Activated CD4-positive, alpha-beta T cell treated with anti-CD3 and anti-CD28 coated beads, Interleukin-2, amount 10 ng/mL, durations not matched to agents 24 days and 14 days (primary cell): ENCODE measurements at places on chromosomes 13 and 19.

- no peaks in the 10 kb centered on the region for H3K27me3 ChIP-seq
- H3K36me3 ChIP-seq = no peaks in the 10 kb centered on the region
- DNase-seq = no peak
- no peak overlapping the region for H3K4me3 ChIP-seq
Measured at GRCh38 chr19:7229735-7230134, 64.5 kb downstream of the INSR start.

- H3K4me1 ChIP-seq = no peaks in the 10 kb centered on the region
- no peak overlapping the region for H3K27ac ChIP-seq
- H3K4me3 ChIP-seq = no peak overlapping the region
- no peak for DNase-seq
- no peaks in the 10 kb centered on the region for H3K27me3 ChIP-seq
Measured at GRCh38 chr13:112885782-112886268, 83.2 kb upstream of the MCF2L start.

DNA sequence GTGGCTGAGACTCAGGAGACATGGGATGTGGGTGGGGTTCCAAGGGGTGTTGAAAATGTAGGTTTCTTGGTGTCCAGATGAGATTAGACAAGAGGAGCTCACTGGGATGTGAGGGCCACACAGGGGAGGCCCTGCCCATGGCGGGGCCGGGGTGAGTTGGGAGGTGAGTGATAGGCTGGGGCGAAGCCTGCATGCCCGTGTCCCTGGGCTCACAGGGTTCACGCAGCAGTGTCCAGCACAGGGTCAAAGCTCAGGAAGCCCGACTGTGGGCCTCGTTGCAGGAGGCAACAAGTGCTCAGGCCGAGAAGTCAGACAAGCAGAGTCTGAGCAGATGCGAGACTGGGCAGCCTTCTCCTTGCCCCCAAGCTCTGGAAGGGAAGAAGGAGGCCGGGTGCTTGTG, 27.2 kb downstream of the CCDC8 start:
- no peaks in the 10 kb centered on the region for H3K4me1 ChIP-seq
- DNase-seq = no peak
- peaks cover 68% of the 10 kb centered on the region for H3K36me3 ChIP-seq
- H3K27me3 ChIP-seq = no peaks in the 10 kb centered on the region
- no peak overlapping the region for H3K4me3 ChIP-seq

GRCh38 chr13:110572778-110573118, 11.2 kb upstream of the RAB20 start:
- H3K27ac ChIP-seq = no peak overlapping the region
- H3K36me3 ChIP-seq = no peaks in the 10 kb centered on the region
- no peak for DNase-seq
- no peak overlapping the region for H3K4me3 ChIP-seq

DNA sequence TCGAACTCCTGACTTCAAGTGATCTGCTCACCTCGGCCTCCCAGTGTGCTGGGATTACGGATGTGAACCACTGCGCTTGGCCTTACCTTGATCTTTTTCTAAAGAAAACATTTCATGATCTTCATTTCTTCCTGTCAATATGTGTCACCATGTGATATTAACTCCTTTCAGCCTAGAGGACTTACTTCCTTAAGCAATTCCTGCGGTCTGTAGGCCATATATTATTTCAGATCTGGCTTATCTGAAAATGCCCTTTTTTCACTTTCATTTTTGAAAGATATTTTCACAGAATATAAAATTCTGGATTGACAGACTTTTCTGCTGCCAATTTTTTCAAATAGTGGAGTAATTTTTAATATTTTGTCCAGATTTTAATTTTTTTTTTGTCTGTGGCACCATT, 2.0 kb upstream of the GPR32 start:
- H3K27ac ChIP-seq = no peak overlapping the region
- DNase-seq = no peak
- no peaks in the 10 kb centered on the region for H3K4me1 ChIP-seq
- H3K27me3 ChIP-seq = no peaks in the 10 kb centered on the region
- H3K36me3 ChIP-seq = no peaks in the 10 kb centered on the region

GRCh38 chr19:55585658-55586339, 5.2 kb upstream of the ZNF579 start:
- H3K27me3 ChIP-seq = peaks cover 26% of the 10 kb centered on the region
- H3K36me3 ChIP-seq = no peaks in the 10 kb centered on the region
- H3K4me3 ChIP-seq = peak overlapping the region; percentile 57
- no peak overlapping the region for H3K27ac ChIP-seq

DNA sequence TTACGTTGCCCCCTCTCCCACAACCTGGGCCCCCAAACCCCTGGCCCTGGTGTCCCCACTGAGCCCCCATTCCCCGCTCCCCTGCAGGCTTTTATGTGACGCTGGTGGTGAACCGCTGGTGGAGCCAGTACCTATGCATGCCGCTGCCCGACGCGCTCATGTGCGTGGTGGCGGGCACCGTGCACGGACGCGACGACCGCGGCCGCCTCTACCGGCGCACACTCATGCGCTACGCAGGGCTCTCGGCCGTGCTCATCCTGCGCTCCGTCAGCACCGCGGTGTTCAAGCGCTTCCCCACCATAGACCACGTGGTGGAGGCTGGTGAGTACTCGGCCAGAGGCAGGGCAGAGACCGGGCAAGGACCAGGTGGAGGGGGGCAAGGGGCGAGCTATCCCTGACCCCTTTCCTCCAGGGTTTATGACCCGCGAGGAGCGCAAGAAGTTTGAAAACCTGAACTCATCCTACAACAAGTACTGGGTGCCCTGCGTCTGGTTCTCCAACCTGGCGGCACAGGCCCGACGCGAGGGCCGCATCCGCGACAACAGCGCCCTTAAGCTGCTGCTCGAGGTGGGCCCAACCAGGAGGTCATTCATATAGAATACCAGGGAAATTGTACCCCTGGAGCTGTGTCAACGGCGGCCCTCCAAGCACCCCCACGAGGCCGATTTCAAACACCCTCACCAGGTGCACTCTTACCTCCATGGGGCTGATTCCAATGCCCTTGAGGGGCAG, 3.0 kb downstream of the BEST2 start:
- peaks cover 20% of the 10 kb centered on the region for H3K27me3 ChIP-seq
- no peak for DNase-seq
- H3K4me3 ChIP-seq = no peak overlapping the region
- H3K36me3 ChIP-seq = no peaks in the 10 kb centered on the region
- peaks cover 7% of the 10 kb centered on the region for H3K4me1 ChIP-seq

DNA sequence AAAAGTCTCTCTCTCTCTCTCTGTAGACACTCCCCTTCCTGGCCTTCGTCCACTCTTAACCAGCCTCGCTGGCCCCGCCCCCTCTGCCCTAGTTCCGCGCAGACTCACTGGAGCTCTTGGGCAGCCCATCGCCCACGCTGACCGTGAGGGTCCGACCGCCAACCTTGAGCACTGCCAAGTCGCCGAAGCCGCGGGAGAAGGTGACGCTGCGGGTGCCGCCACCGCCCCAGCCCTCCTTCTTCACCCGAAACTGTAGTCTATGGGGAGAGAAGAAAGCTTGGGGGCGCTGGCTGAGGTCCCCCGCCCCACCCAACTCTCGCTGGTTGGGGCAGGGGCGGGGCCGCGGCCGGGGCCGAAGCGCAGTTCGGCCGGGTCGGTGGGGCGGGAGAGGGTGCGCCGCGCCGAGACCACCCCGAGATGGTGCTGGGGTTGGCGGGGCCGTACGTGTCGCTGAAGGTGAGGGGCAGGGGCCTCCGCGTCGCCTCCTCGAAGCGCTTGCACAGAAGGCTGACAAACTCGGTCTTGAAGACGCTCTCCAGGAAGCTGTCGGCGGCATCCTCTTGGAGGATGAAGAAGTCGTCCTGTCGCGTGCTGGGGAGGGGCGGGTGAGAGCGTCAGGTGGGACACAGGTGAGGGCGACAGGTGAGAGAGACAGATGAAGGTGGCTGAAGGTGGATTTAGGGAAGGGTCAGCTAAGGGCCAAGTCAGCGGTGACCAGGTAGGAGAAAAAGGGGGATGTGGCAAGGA, 12.6 kb upstream of the ZNF414 start:
- H3K27me3 ChIP-seq = no peaks in the 10 kb centered on the region
- H3K4me1 ChIP-seq = peaks cover 6% of the 10 kb centered on the region
- DNase-seq = no peak
- H3K27ac ChIP-seq = peak overlapping the region; percentile 22
- no peak overlapping the region for H3K4me3 ChIP-seq
- H3K36me3 ChIP-seq = peaks cover 46% of the 10 kb centered on the region

DNA sequence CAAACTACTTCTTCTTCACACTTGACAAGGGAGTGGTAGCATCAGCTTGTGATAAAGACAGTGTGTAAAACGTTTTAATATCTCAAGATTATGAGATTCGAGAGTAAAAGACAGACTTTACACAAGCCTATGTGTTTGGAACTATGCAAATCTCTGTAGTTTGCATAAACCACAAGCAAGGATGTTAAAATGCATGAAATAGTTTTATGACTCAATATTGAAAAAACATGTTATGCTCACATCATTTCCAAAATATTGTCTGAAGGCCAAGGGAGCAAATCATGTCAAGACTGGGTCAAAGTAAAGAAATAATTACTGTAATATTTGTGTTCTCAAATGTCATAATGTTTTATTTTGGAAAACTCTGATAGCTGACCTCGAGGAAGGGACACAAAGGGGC, 316.8 kb upstream of the KLF12 start:
- no peaks in the 10 kb centered on the region for H3K36me3 ChIP-seq
- H3K27me3 ChIP-seq = no peaks in the 10 kb centered on the region
- H3K27ac ChIP-seq = no peak overlapping the region
- no peaks in the 10 kb centered on the region for H3K4me1 ChIP-seq

DNA sequence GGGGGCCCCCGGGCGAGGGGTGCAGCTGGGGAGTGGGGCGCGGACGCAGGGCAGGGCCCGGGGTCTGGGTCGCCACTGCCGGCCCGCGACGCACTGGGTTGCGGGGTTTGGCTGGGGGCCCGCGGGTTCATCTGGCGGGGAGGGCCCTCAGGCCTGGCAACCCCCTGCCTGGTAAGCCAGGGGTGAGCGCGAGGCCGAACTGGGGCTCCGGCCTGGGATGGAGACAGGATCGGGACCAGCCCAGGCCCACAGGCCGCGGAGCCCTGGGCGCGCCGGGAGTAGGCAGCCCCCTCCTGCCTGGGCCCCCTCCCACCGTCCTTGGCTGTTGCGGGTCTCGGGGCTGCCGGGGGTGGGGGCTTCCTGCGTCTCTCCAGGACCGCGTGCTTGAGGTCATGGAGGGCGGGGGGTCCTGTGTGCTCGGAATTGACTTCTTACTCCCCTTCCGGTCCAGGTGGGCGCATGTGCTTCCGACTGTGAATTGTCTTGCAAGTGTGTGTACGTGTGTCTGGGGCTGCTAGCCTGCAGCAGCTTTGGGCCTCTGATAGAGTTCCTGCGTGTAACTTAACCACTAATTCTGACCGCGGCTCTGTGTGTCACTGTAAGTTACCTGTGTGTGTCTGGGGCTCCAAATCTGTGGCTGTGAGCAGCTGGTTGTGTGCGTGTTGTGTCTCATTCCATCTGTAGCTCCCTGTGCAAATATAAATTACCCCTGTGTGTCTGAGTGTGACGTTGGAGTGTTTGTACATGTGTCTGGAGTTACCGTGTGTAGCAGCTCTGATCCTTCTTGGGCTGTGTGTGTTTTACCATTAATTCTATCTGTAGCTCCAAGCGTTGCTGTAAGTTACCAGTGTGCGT, 751 bp downstream of the GRAMD1A start:
- H3K4me1 ChIP-seq = peaks cover 56% of the 10 kb centered on the region
- H3K27me3 ChIP-seq = no peaks in the 10 kb centered on the region
- peak; percentile 85 for DNase-seq
- peak overlapping the region; percentile 97 for H3K4me3 ChIP-seq
- peaks cover 29% of the 10 kb centered on the region for H3K36me3 ChIP-seq

GRCh38 chr13:97189928-97190327, 32.2 kb upstream of the MBNL2 start:
- no peaks in the 10 kb centered on the region for H3K36me3 ChIP-seq
- peaks cover 12% of the 10 kb centered on the region for H3K27me3 ChIP-seq
- H3K4me1 ChIP-seq = peaks cover 3% of the 10 kb centered on the region
- no peak overlapping the region for H3K4me3 ChIP-seq
- no peak overlapping the region for H3K27ac ChIP-seq
- DNase-seq = no peak

- peaks cover 6% of the 10 kb centered on the region for H3K4me1 ChIP-seq
- H3K4me3 ChIP-seq = no peak overlapping the region
- no peak overlapping the region for H3K27ac ChIP-seq
- no peak for DNase-seq
- H3K36me3 ChIP-seq = no peaks in the 10 kb centered on the region
Measured at GRCh38 chr13:110872034-110872767, 42.7 kb downstream of the ANKRD10 start.

GRCh38 chr19:21587117-21587461, 81.7 kb downstream of the ZNF429 start:
- H3K4me1 ChIP-seq = no peaks in the 10 kb centered on the region
- no peaks in the 10 kb centered on the region for H3K27me3 ChIP-seq
- H3K36me3 ChIP-seq = no peaks in the 10 kb centered on the region
- peak overlapping the region; percentile 50 for H3K4me3 ChIP-seq

GRCh38 chr19:27679905-27680304, 1533.0 kb downstream of the UQCRFS1 start:
- no peaks in the 10 kb centered on the region for H3K27me3 ChIP-seq
- H3K36me3 ChIP-seq = no peaks in the 10 kb centered on the region
- no peaks in the 10 kb centered on the region for H3K4me1 ChIP-seq
- no peak for DNase-seq
- no peak overlapping the region for H3K27ac ChIP-seq

DNA sequence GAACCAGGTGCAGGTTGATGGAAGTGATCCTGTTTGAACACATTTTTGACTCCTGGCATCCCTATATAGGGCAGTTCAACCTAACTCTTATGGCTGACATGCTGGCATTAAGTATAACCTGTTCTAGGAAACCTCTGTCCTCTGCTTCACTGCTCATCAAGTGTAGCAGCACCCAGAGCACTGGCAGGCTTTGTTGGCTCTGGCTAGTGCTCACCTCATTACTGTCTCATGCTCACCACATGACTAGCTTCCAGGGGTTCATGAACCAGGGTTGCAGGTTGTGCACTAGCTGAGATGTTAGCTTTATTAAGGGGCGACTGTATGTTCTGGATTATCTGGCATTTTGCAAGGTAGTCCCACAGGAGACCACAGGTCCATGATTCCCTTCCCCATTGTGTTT, 63.6 kb downstream of the B3GLCT start:
- no peaks in the 10 kb centered on the region for H3K27me3 ChIP-seq
- H3K27ac ChIP-seq = no peak overlapping the region

DNA sequence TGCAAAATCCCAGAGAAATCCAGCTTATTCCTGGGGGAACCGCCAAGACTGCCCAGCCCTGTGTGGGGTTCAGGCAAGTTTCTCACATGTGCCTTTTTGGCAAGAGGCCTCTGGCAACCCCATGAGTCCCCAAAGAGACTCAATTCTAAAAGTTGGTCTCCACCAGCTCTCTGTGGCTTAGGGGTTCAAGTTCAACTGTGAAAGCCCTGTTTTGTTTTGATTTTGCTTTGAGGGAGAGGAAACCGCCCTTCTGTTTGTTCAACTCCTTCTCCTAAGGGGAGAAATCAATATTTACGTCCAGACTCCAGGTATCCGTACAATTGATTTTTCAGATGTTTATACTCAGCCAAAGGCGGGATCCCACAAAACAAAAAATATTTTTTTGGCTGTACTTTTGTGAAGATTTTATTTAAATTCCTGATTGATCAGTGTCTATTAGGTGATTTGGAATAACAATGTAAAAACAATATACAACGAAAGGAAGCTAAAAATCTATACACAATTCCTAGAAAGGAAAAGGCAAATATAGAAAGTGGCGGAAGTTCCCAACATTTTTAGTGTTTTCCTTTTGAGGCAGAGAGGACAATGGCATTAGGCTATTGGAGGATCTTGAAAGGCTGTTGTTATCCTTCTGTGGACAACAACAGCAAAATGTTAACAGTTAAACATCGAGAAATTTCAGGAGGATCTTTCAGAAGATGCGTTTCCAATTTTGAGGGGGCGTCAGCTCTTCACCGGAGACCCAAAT, 583 bp upstream of the LDLR start:
- H3K27ac ChIP-seq = peak overlapping the region; percentile 100
- H3K4me1 ChIP-seq = peaks cover 24% of the 10 kb centered on the region
- no peaks in the 10 kb centered on the region for H3K27me3 ChIP-seq
